ENCODE measurements at places on chromosomes 7 and 10.

- no peak for DNase-seq
These were observed 37.1 kb downstream of the ELMO1 start for GRCh38 chr7:37411444-37412034.

GRCh38 chr10:33773253-33773573 lies 438.7 kb upstream of the NRP1 start:
- no peak for DNase-seq

- no peak for DNase-seq
These were observed 96.8 kb downstream of the COL13A1 start for GRCh38 chr10:69898524-69898923.

DNA sequence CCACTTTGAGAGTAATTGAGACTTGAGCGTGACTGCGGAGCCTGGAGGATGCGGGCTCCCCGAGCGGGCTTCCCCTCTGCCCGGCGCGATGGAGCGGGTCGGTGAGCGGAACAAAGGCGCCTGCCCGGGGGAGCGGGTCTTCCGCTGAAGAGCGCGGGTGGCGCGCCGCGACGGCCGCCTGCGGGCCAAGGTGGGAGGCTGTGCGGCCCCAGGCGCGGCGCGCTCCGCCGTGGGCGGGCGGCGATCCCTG lies at the start of gene GALNT17:
Gene GALNT17, plus strand, starts transcription at position 18 of the 250 bp plus-strand sequence.
- no peak for DNase-seq

DNA sequence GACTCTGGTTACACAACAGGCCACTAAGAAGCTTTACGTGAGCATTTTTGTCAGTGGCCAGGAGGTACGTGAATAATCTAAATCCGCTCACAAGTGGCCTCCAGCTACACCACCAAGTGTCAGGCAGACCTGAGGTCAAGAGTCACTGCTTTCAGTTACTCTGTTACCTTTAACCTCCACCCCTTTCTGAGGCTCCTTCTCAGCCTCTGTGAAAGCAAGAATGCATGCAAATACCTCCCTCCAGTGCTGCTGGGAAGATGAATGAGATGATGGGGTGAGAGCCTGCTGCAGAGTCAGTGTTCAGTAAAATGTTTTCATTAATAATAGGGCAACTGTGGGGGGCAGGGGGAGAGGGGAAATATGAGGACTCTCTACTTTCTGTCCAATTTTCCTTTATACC lies 11.2 kb downstream of the DDC start:
- no peak for DNase-seq

DNA sequence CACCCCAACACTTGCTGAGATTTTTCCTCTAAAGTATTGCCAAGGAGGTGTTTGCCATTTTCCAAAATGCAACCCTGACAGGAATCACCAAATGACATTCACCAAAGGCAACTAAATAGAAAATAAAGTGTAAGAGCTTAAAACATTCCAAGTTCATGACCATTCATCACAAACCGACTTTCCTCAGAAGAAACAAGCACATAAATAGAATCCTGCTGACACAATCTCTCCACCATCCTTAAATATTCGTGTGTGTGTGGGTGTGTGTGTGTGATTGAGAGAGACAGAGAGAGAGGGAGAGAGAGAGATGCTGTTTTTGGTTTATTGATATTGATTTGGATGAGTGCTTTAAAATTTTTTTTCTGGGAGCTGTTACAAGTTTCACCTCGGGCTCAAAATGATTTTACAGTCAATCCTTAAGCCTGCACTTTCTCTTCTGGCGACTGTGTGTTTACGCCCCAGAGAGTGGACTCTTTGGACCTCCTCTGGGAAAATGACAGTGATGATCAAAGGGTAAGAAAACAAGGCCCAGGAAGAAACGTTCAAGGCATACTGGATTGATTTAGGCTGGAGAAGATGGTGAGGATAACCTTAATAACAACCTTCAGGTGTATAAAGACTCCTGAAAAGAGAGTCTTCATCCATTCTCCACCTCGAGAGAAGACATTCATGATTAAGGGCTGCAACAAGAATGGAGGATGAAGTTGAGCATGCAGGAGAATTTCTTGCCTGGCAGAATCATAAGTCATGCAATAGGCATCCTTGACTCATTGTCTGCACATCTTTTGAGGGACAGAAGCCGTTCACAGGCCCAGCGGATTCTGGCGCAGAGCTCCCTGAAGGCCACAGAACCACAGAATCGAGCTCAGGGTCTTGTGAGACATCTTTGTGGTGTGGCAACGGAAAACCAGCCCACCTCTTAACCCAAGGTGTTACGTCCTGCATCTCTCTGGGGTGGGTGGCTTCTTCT lies 104.4 kb upstream of the FGFR2 start:
- no peak for DNase-seq

GRCh38 chr10:391305-391704 lies 256.1 kb downstream of the ZMYND11 start:
- no peak for DNase-seq

GRCh38 chr10:110212119-110213006 lies 5.0 kb downstream of the MXI1 start:
- no peak for DNase-seq

DNA sequence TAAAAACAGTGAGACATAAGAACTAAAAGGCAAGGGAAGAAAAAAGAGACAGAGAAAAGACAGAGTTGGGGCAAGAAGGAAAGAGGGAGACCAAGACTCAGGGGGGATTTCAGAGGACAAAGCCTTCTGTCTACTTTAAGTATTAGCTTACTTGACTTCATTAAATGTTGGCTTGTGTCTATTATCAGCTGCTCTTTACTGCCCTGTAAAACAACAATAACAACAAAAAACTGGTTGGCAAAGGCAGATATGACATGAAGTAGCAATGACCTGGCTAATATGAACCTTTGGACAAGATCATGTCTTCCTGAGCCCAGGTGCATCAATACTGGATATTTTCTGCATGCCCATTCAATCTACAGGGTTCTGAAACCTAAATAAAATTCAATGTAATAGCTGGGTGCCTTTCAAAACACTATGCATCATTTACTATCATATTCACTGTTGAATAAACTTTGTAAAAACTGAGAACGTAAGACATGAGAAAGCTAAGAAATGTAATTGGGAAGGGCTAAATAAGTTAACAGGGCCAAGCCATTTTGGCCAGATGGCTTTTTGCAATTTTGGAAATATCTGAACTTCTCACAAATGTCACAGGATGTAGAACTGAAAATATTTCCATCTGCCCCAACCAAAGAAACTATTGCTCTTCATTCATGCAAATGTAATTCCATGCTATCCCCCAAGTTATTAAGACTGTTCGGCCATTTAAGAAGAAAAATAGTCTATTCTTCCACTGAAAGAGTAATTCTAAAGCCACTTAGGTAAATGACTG lies 49.4 kb downstream of the LRRN3 start:
- DNase-seq = no peak

DNA sequence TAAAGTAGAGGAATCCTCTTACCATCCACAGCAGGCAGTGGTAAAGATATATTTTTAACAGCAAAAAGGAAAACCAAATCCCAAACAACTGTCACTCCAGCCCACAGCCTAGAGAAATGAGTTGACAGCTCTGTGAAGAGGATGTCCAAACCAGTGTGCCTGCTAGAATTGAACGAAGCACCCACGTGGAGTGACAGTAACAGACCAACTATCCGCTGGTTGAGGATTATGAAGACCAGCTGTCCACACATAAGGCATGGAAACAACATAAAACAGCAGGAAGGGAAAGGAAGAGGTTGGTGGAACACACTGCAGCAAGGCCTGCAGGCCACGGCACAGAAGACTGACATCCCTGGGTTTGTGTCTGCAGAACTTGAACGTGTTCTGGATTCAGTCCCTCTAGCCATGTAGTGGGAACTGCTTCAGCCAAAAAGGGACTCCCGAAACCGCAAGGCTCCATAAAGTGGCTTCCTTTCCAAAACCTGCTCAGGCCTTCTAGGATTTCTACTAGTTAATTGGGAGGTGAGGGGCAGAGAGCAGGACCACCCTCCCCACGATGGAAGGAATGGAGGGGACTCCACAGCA lies 324.4 kb downstream of the BICC1 start:
- no peak for DNase-seq

DNA sequence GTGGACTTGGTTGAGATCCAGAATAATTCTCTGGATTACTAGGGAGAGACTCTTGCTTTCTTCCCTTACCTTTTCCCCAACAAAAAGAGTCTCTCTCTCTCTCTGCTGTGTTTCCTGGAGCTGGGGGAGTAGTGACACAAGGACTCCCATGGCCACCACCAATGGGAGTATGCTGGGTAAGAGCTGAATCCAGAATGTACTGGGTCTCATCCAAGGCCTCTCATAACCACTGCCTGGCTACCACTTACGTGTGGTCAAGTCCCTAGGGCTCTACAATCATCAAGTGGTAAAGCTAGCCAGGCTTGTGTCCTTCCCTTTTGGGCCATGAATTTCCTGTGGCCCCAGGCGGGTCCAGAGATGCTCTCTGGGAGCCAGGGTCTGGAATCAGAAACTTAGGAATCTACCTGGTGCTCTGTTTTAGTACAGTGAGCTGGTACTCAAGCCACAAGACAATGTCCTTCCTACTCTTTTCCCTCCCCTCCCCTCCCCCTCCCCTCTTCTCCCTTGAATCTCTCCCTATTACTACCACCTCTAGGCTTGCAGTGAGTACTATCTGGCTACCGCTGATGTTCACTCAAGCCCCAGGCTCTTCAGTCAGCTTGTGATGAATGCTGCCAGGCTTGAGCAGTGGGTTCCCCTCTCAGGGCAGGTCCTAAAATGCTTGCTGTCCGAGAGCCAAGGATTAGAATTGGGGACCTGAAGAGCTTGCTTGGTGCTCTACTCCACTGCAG lies 196.6 kb downstream of the BBS9 start:
- no peak for DNase-seq

GRCh38 chr7:69002416-69002815 lies 595.9 kb upstream of the AUTS2 start:
- DNase-seq = no peak

- DNase-seq = no peak
These were observed 8.0 kb downstream of the SAR1A start for GRCh38 chr10:70162151-70162891.

DNA sequence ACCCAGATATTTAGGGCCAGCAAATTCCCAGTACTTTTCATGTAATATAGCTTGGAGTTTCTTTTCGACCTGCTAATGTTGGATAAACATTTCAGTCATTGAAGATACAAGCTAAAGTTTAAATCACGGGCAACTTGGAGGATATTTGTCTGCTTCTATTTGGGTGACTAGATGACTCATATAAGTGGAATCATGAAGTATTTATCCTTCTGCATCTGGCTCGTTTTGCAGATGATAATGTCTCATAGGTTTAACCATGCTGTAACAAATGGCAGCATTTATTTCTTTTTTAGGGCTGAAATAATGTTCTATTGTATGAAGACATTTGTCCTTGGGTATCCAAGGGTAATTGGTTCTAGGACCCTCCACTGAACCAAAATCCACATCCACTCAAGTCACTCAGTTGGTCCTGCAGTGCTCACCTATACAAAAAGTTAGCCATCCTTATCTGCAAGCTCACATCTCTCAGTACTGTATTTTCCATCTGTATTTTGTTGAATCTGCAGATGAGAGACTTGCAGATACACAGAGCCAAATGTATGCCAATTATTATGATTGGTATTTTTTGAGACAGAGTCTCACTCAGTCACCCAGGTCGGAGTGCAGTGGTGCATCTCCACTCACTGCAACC lies 187.2 kb upstream of the CSTF2T start:
- DNase-seq = no peak

- no peak for DNase-seq
These were observed 209.9 kb downstream of the ZNF365 start for GRCh38 chr10:62583876-62584615.
